ENCODE measurements at places on chromosomes 11 and 22.

GRCh38 chr22:48318575-48319320 is 1508.9 kb downstream of the BRD1 start:
- DNase-seq: no peak

DNA sequence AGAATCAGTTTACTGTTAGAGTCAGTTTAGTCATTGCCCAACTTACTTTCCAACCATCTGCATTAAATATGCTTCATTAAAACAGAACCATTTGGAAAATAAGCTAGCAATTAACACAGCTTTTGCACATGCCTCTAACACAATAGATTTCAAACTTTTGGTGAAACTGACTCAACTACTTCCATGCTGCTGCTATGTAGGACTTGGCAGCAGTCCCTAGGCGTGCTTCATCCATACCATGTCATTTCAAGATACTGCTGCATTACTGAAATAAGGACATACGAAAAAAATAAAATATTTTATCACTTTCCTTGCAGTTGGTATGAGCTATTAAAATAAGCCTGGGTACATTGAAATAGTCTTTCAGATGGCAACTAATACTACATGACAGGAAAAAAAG is 65.5 kb upstream of the SOX6 start:
- no peak for DNase-seq

GRCh38 chr22:36432592-36433317 is 45.0 kb upstream of the MYH9 start:
- no peak for DNase-seq

DNA sequence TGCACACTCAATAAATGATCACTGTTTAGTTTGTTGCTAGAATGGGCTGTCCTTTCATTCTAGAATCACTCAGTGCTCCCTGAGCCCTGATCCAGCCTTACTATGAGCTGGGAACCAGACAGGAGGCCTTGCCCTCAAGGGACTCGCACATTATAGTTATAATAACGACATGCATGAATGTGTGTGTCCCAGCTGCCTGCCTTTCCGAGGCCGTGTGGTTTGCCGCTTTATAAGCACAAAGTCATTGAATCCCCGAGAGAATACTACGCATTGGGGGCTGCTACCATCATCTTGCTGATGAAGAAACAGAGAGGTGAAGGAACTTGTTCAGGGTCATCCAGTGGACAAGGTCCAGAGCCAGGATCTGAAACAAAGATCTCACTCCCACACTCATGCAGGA is 75.7 kb downstream of the NFAM1 start:
- DNase-seq: no peak

- DNase-seq: no peak
Observed at GRCh38 chr11:109859045-109859724, 234.0 kb upstream of the ZC3H12C start.
